Amniotic stem cell (primary cell): ENCODE measurements at places on chromosomes 4 and X.

- DNase-seq = no peak
Observed at GRCh38 chr4:11166606-11167005, 262.1 kb downstream of the HS3ST1 start.

DNA sequence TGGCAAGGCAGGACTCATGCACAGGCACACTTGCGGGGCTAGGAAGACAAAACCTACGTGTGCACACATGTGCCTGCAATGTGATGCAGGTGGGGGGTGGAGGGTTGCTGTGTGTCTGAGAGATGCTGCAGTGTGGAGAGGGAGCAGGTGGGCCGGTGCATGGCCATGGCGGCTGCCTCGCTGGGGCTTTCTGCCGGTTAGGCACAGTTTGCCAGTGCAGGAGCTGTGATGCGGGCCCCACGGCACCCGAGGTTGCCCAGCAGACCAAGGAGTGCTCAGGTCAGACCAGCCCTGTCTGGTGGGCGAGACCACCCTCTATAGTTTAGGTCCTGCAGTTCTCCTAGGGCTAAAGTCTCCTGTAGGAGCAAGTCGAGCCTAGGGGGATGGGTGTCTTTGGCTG is 4.4 kb upstream of the AFM start:
- no peak for DNase-seq

DNA sequence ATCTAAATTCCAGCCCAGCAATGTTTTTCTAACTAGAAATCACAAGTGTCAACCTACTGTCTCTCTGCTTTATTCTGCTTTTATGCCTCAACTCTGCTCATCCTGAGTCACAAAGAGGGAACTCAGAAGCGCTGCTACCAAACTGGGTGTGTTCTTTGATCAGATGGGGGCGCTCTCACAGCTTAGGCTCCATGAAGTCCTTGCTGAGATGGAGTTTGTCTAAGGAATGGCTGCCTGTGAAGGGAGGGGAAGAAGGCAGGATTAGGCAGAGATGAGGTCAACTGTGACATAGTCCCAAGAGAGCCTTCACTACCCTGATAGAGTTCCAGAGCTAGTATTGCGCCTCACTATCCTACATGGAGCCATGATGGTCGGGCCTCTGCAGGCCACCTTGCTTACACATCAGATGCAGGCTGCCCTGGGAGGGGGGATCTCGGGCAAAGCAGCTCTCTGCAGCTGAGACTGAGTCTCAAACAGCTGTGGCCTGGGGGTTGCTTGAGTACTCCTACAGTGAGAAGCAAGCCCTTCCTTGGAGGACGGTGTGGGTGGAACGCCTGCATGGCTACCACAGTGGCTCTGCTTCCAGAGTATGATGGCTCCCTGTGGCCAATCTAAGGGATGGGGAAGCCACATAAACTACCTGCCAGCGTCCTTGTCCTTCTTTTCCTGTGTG is 219.9 kb downstream of the CCNG2 start:
- DNase-seq = no peak

DNA sequence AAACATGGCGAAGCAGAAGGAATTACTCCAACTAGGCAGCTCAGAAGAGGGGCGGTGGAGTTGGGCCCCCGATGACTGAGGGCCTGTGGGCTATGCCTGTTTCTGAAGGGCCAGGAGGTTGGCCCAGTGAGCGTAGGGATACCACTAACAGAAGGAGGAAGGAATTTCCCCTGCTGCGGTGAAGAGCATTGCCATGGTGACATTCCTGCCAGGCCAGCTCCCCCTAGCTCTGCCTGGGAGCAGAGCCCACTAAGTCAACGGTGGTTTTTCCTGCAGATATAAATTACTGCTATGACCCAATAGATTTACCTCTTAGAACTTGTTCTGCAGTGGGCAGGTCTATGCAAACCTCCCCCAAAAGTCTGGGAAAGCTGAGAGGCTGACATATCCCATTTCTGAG is 28.9 kb upstream of the HMX1 start:
- DNase-seq = no peak

DNA sequence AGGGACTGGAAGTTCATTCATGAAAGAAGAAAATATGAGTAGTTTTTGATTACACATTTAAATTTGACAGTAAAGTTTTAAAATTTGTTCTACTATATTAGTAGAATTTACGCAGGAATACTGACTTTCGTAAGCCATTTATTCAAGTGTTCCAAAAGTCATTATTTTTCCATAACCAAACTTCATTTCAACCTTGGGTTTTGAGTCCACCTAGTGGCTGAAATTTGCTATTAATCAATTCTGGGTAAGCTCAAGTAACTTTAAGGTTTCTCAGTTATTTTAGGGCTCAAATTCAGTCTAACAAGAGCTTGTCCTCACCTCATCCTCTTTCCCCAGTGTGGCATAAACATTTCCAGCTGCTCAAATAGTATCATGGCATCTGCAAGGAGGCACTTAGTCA is 175.4 kb downstream of the SH3BGRL start:
- no peak for DNase-seq

- no peak for DNase-seq
Observed at GRCh38 chr4:87410157-87410556, 12.2 kb upstream of the NUDT9 start.

GRCh38 chr4:139668658-139669201 is 3.1 kb downstream of the MGST2 start:
- DNase-seq = no peak
